ENCODE measurements at places on chromosomes 3 and 15. TPM values are rescaled to one million over a fixed set of nuclear protein-coding genes. Genes with fewer than 3 reads are reported as not detected.

Gene UCN2
- polyA plus RNA-seq: 0.81 TPM

Gene BUB1B
- 0.27 TPM for polyA plus RNA-seq

Gene NEK10
- polyA plus RNA-seq: 2.0 TPM

Gene MCF2L2
- 0.44 TPM for polyA plus RNA-seq

Gene GNAT1
- not detected for polyA plus RNA-seq

Gene CMTM8
- 10.0 TPM for polyA plus RNA-seq

Gene DUOXA2
- 0.52 TPM for polyA plus RNA-seq

Gene XCR1
- 0.77 TPM for polyA plus RNA-seq

Gene GPR87
- polyA plus RNA-seq: 4.2 TPM

Gene PRR20G
- not detected for polyA plus RNA-seq

Gene FGD5
- polyA plus RNA-seq: 18.8 TPM

Gene CMC1
- polyA plus RNA-seq: 34.3 TPM

Gene NLGN1
- 8.4 TPM for polyA plus RNA-seq

All from urinary bladder (tissue), 4 donors.